ENCODE measurements at places on chromosomes 4 and X. TPM values are rescaled to one million over a fixed set of nuclear protein-coding genes. Genes with fewer than 3 reads are reported as not detected.

DNA sequence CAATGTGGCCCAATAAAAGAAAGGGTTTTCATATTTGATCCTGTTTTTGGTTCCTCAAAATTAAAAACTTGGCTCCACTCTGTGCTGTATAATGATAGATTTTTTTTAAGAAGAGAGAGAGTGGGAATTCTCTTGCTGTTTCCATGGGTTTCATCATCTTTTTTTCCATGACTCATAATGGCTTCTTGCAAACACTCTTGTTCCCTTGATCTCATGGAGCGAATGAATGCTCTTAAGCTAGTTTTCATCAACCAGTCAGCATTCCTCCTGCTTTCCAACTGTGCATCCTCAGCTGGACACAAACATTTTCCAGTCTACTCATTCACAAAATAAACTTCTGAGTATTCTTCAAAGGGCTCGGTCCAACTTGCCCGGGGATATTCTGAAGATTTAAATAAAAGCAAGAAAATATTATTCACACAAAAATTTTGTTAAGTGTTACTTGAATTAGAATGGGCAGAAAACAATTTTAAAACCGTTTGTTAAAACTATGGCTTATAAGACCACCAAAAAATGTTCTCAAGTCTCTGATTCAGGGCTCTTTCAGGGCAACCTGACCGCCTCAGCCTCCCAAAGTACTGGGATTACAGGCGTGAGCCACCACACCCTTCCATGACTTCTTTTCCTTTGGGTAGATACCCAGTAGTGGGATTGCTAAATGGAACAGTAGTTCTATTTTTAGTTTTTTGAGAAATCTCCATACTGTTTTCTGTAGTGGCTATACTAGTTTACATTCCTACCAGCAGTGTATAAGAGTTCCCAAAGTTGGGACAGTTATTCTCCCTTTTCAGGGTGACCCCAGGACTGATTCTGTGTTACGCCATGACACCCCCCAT is 64.7 kb downstream of the TMEM156 start:
- H3K27ac ChIP-seq = peak overlapping the region; percentile 75
- no peak overlapping the region for H3K4me3 ChIP-seq
- H3K36me3 ChIP-seq = peaks cover 45% of the 10 kb centered on the region
- no peak for DNase-seq
- H3K4me1 ChIP-seq = peaks cover 14% of the 10 kb centered on the region

DNA sequence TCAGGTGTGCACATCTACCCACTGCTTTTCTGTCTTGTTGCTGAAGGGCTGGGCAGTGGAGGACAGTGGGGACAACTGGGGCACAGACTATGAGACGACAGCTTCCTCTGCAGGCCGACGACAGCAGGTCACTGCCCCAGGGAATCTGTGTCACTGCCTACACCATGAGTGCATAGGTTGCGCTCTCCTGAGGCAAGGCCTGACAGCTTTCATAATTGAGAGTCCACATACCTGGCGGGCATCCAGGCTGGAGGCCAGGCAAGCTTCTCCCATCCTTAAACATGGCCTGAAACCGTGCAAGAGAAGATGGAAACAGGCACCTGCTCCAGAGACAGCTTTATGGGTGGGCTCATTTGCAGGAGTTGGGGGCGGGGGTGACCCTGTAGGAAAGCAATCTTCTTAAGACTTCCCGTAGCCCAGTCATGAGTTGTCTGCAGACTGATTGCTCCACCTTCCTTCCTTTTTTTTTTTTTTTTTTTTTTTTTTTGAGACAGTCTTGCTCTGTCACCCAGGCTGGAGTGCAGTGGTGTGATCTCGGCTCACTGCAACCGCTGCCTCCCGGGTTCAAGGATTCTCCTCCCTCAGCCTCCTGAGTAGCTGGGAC is 2.9 kb downstream of the ANOS1 start:
- H3K27ac ChIP-seq = no peak overlapping the region
- no peak overlapping the region for H3K4me3 ChIP-seq
- DNase-seq = no peak
- no peaks in the 10 kb centered on the region for H3K36me3 ChIP-seq
- H3K27me3 ChIP-seq = peaks cover 25% of the 10 kb centered on the region

GRCh38 chrX:15714529-15714928 is 23.5 kb upstream of the CA5B start:
- no peak overlapping the region for H3K4me3 ChIP-seq
- no peaks in the 10 kb centered on the region for H3K36me3 ChIP-seq
- DNase-seq = no peak
- H3K27ac ChIP-seq = no peak overlapping the region

The FREM3 gene
- not detected for total RNA-seq

GRCh38 chr4:102735582-102735981 is 25.2 kb downstream of the MANBA start:
- H3K27me3 ChIP-seq = no peaks in the 10 kb centered on the region
- no peak overlapping the region for H3K4me3 ChIP-seq
- no peak overlapping the region for H3K27ac ChIP-seq
- H3K4me1 ChIP-seq = peaks cover 35% of the 10 kb centered on the region

DNA sequence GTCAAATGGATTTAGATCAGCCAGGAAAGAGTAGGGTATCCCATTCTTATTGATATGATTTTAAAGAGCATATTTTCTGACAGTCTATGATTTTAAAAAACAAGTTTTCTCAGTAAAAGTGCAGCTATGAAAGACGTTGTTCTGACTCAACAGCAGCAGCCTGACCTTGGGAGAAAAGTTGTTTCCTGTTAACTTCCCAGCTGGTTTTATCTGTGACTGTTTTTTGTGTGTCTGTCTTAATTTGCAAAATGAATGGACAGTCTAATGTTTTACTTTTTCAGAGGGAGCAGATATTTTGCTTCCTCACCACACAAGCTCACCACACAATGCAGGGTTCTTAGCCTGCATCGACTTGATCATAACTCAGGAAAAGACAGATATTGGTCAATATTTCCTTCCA is 764 bp upstream of the MTHFD2L start:
- no peak overlapping the region for H3K27ac ChIP-seq
- peaks cover 24% of the 10 kb centered on the region for H3K4me1 ChIP-seq
- peaks cover 9% of the 10 kb centered on the region for H3K27me3 ChIP-seq
- peak overlapping the region; percentile 92 for H3K4me3 ChIP-seq
- H3K36me3 ChIP-seq = peaks cover 19% of the 10 kb centered on the region

The FAM9C gene
- total RNA-seq = not detected

- no peak overlapping the region for H3K27ac ChIP-seq
- H3K27me3 ChIP-seq = no peaks in the 10 kb centered on the region
Observed at GRCh38 chr4:168384437-168385141, 66.0 kb upstream of the DDX60 start.

GRCh38 chrX:134692233-134692632 is 34.0 kb upstream of the PLAC1 start:
- H3K36me3 ChIP-seq = no peaks in the 10 kb centered on the region
- H3K4me1 ChIP-seq = no peaks in the 10 kb centered on the region
- DNase-seq = no peak
- H3K27ac ChIP-seq = no peak overlapping the region

DNA sequence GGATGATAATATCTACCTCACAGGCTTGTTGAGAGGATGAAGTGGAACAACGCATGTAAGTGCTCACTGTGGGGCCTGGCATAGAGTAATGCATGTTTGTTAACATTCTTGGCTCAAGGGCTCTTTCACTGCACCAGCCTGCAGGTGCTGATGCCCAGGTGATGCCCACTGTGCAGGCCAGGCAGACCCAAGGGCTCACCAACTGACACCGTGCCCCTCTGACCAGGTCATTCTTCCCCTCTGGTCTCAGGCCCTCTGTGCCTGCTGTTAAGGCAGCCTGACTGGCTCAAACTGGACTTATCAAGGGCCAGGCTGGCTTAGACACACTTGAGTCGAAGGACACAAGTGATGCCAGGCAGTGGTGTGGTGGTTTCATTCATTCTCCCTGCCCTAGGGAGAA is 90.5 kb downstream of the PJA1 start:
- no peaks in the 10 kb centered on the region for H3K4me1 ChIP-seq
- no peaks in the 10 kb centered on the region for H3K27me3 ChIP-seq
- no peaks in the 10 kb centered on the region for H3K36me3 ChIP-seq
- DNase-seq = no peak
- no peak overlapping the region for H3K27ac ChIP-seq
- no peak overlapping the region for H3K4me3 ChIP-seq

The CAPN6 gene
- not detected for total RNA-seq

The CLGN gene
- 0.31 TPM for total RNA-seq

Data from activated CD8-positive, alpha-beta T cell treated with anti-CD3 and anti-CD28 coated beads for 36 hours (primary cell).